ENCODE measurements at places on chromosomes 5 and 9.

GRCh38 chr9:134947265-134947955, 29.7 kb upstream of the FCN1 start:
- DNase-seq, result no peak

GRCh38 chr5:400282-401145, 42.5 kb upstream of the EXOC3 start:
- DNase-seq, result no peak

DNA sequence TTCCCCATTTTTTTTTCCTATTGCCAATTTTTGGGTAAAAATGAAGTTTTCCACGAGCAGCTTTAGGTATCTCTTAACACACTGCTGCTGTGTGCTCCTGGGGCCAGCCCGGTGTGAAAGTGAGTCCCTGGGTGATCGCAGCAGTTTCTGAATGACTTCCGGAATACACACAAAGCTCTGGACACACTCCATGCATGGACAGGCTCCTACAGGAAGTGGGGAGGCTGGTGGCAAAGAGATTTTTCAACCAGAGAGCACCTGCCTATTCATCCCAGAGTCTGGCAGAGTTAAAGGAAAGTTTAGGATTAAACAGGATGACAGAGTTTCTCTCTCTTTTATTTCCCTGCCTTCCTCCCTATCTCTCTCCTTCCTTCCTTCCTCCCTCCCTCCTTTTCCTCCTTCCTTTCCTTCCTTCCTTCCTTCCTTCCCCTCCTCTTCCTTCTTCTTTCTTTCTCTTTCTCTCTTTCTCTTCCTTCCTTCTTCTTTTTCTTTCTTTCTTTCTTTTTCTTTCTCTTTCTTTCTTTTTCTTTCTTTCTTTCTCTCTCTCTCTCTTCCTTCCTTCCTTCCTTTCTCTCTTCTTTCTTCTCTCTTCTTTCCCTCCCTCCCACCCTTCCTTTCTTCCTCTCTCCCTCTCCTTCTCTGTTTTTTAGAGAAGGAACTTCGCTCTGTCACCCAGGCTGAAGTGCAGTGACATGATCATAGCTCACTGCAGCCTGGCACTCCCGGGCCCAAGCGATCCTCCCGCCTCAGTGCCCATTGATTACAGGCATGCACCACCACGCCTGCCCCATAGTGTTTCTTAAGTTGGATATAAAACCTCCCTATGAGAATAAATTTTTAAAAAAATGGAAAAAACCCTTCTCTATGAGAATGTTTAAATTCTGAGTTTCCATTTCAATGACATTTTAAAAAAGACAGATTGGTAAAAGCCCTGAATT, 38.7 kb upstream of the UBTD2 start:
- DNase-seq, result no peak

GRCh38 chr9:86718388-86719049, 228.8 kb downstream of the GAS1 start:
- no peak for DNase-seq

- DNase-seq, result no peak
These were observed 271.5 kb downstream of the GAS1 start for GRCh38 chr9:86675805-86676204.

DNA sequence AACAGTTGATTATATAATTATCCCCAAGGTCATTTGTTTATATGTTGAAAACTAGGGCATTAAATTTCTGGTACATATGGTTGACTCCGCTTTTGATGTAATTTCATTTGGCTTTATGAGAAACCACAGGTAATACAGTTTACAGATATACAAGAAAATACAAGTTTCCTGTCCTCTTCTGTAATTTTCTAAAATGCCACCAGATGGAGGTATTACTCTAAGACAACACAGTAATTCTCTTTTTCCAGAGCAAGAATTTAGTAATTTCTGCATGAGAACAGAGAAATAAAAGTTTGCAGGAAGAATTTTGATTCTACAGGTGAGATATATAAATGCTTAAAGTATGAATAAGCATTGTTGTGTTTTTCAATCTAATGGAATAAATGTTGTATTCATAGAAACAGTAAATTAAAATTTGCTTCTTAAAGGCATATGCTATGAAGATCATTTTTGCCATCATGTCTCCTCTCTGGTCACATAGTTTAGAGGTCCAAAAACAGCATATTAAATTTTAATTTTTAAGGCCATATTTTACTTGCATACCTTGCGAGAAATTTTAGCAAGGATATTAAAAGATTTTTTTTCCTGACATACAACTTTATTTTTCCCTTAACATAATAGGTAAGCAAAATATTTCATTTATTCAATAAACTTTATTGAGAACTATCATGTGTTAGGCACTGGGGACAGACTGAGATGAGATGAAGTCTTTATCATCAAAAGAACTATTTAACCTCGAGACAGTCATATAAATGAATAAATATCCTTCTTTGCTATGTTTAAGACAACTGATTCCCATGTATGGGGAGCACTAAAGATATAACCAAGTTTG, 22.7 kb downstream of the CHD1 start:
- no peak for DNase-seq

- no peak for DNase-seq
These were observed 1.6 kb downstream of the NFX1 start for GRCh38 chr9:33291901-33292300.

GRCh38 chr5:55634866-55635265, 77.3 kb downstream of the SLC38A9 start:
- no peak for DNase-seq

DNA sequence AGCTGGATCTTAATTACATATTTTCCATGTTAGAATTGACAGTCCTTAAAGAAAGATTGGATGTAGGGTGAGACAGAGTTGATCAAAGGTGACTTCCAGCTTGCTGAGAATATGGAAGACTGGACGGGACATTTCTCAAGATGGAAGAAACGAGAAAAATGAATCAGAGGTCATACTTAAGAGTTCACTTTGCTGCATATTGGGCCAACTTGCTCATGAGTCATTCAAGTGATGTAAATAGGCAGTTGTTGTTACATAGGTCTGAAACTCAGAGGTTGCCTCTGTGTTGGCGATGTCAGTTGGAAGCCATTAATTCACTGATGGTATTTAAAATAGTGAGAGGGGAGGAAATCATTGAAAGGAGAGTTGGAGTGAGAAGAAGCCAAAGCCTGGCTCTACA, 132.8 kb downstream of the CD180 start:
- DNase-seq, result no peak

DNA sequence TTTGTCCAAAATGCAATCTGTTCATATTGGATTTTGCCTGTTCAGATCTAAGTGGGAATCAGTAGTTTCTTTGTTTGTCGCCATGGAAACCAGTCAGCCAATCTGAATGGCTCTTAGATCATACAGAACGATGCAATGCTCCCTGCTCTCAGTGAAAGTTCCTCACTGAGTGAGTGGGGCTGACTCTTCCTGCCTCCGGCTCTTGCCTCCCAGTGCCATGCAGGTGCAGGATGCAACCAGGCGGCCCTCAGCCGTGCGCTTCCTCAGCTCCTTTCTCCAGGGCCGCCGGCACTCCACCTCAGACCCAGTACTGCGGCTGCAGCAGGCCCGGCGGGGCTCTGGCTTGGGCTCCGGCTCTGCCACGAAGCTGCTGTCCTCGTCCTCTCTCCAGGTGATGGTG, at the start of gene PTPDC1:
PTPDC1 (plus strand) TSS at position 151 of the 400 bp plus-strand sequence; CDS start at position 218, 67 bp downstream.
- DNase-seq, result no peak

- no peak for DNase-seq
These were observed at the start of gene SH3RF2 for GRCh38 chr5:145936401-145937131. TSS of gene SH3RF2 (plus strand) at chr5:145936578. CDS start at chr5:145937929, 1,351 bp downstream.

DNA sequence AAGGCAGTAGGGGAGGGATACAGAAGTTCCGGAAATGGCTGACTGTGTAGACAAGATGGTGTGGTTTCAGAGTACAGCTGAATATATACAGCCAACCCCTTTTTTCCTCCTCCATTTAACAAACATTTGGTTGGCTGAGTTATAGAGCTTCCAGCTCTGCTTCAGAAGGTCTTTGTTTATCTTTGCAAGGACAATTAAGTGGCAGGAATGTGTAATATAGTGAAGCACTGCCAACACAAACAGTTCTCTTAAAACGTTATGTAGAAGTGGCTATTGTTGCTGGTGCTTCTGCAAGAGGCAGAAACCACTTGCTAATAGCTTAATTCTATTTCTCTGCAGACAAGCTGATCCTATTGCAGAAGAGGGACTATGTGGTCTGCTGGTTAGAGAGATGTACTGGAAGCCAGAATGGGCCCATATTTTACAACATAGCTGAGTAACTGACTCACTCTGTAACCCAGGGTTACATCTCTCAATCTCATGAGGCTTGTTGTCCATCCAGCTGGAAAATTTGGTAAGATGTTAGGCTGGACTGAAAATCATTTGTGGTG, 62.7 kb upstream of the OSMR start:
- DNase-seq, result no peak

DNA sequence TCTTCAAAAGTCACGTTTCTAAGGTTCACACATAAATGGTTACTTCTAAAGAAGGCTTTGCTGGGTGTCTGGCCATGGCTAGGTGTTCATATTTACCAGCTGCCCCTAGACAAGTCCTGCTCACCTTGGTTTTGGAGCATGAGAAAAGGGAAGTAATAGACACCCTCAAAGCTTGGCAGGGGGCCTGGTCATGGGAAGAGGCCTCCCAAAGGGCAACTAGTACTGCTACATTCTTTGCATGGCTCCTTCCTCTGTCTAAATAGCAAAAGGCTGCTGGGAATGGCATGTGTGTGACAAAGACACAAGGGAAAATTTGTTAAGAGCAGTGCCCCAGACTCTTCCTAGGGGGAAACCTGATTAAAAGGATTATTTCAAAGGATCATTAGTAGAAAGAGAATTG, 93.4 kb downstream of the NRG2 start:
- DNase-seq, result no peak

DNA sequence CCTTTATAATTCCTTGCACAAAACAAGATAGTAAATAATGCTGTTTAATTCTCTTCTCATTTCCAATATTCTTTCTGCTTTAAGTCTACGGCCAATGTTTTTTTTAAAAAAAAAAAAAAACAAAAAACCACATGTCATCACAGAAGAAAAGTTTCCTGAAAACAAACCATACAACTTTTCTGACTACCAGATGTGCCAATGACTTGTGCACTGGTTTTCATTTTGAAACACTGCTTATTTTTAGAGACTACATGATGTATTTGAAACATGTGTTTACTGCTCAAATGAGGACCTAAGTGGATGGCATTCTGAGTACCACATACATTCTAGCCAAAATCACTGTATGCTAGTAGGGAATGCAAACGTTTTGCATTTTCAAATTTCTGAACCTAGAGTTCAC, 167.9 kb downstream of the GLIS3 start:
- no peak for DNase-seq

DNA sequence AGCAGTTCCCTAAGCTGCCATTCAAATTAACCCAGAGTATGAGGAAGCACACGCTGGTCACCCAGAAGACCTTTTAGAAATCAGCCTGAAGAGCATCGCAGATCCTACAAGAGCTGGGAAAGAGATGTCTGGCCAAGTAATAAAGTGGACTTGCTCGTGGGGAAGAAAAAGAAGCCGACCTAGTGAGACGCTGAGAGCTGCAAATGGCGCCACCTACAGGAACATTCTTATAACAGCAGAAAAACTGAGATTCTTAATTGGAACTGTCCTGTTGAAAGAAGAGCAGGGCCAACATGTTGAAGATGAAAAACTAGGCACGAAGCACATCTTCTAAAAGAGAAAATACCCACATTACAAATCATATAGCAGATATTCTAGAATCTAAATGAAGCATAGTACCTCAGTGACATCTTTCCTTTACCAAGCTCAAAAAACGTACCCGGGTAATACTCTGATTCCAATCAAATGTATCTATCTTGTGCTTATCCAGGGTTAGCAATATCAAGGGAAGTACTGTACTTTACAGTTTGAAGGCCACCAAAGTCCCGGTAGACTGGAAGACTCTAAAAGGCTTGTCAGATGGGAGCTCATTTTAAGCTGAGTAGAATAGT, 3.9 kb upstream of the GNAQ start:
- no peak for DNase-seq

DNA sequence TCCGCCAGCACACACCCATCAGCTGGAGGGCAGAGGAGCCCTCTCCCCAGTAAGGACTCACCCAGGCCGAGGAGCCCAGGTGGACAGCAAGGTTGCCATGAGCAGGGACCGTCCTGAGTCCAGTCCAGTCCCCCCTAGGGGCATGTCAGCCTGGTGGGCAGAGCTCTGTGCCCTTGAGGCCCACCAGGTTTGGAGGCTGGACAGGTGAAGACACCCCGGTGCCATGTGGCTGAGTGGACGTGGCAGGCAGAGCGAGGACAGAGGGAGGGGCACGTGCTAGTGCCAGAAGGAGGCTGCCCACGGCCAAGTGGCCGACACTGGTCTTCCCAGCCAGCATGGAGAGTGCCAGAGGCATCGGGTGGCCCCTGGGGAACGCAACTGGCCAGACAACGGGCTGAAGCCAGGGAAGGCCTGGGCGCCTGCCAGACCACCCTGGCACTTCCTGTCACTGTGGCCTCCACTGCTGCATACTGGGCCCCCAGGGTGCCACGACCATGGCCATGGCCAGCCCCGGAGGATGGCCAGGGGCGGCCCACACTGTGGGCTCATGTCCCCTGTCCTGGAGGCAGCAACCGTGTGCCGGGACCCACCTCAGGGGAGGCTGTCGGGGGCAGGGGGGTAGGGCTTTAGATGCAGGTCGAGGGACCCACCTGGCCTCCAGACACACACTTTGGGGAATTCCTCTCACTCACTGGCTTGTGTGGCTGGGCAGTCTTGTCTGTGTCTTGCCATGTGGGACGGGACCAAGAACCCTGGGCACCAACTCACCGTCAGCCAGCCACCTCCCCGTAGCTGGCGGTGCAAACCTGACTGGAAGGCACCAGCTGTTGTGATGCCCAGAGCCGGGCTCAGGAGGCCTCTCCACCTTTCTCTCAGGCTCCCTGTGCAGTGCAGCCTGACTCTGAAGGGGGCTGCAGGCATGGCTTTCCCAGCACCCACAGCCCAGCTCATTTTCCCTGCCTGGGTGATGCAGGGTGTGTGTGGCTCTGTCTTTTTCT, 42.3 kb upstream of the LPCAT1 start:
- DNase-seq, result no peak

GRCh38 chr9:12403721-12404120, 289.5 kb upstream of the TYRP1 start:
- no peak for DNase-seq

GRCh38 chr9:111621895-111622480, 9.1 kb upstream of the DNAJC25 start:
- no peak for DNase-seq

- no peak for DNase-seq
These were observed 370.8 kb upstream of the PTGER4 start for GRCh38 chr5:40308867-40309266.

DNA sequence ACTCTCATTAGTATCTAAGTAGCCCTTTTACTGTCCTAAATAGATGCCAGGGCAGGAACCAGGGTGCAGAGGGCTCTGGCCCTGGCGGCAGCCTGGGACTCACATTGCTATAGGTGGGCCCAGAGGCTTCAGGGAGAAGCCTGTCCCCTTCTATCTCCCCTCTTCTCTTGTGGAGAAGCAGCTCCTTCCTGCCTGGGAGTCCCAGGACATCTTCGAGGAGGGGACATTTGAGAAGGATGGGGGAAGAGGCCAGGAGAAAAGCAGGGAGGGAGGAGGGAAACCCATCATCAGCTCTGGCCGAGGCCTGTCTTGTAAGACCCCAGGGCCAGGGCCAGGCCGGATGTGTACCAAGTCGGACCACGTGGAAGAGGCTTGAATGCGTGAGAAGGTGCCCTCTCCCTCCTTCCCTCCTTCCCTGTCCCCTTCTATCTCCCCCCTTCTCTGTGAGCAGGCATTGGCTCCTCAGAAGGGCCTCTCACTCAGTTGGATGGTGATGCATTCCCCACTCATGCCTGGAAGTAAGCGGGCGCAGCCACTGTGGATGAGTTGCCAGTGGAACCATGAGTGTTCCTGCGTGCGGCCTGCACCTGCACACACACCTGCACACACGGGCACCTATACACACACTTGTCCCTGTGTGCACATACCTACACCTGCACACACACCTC, 20.7 kb upstream of the LPCAT1 start:
- DNase-seq, result no peak
